ENCODE measurements at places on chromosomes 5 and 9.

GRCh38 chr5:167905919-167906853, 385.3 kb upstream of the WWC1 start:
- no peak for DNase-seq

- DNase-seq: no peak
Observed at GRCh38 chr5:93017849-93018248, 563.2 kb downstream of the NR2F1-AS1 start.

DNA sequence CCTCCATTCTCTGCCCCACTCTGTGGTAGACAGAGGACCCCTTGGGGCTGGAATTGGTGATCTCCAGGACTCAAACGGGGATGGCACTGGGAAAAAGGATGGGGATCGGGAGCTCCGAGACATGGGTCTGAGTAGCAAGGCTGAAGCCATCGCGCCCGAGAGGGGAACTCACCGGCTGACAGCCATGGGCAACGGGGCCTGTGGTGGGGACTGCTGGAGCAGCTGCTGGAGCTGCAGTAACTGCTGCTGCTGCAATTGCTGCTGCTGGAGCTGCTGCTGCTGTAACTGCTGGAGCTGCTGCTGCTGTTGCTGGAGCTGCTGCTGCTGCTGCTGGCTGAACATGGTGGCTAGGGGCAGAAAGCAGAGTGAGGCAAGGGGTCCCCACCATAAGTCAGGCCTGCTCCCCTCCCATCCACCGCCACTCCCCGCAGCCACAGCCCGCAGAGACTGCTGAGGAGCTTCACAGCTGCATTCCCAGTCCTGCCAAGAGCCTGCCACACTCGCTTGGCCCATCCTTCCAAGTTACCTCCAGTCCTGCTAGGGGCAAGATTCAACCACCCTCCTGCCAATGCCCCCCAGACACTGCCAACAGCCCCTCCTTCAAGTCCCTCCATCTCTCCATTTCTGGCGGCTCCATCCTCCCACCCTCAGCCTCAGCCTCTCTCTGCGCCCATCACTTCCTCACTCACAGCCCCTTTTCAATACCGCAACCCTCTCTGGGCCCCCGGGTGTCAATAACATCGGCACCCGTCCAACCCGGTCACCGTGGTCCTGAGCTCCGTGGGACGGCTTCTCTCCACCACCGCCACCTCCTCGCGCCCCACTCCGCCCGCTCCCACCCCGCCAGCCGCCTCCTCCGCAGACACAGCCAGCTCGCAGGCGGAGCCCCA, 611 bp downstream of the CIZ1 start:
- DNase-seq: no peak

DNA sequence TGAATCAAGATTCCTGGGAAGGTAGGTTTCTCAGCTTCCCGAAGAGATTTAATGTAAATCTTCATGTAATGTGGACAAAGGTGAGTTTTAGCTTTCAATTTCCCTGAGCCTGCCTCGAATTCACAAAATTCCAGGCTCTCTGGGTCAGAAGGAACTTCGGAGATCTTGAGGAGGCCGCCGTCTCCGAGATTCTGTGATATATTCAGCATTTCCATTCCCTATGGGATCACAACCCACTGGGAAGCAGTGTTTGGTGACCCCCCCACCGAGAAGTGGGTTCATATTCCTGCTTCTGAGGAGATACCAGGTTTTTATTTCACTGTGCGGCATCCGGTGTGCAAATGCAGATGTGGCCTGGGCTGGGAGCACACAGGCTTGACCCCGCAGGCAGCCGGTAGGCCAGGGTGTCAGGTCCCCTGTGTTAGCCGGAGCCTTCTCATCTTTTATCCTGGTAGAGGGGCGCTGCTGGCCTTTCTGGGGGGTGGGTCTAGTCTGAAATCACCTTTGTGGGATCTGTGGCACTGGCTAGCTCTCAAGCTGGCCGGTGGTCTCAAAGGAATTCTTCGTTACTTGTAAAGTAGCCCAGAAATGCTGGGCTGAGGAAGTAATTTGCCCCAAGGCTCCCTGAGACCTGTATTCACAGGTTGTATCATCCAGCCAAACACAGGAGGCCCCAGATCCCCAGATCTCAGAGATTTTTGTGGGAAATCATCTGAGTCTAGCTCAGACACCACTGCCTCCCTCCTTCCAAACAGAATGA, 1.4 kb downstream of the PLEKHG4B start:
- no peak for DNase-seq

DNA sequence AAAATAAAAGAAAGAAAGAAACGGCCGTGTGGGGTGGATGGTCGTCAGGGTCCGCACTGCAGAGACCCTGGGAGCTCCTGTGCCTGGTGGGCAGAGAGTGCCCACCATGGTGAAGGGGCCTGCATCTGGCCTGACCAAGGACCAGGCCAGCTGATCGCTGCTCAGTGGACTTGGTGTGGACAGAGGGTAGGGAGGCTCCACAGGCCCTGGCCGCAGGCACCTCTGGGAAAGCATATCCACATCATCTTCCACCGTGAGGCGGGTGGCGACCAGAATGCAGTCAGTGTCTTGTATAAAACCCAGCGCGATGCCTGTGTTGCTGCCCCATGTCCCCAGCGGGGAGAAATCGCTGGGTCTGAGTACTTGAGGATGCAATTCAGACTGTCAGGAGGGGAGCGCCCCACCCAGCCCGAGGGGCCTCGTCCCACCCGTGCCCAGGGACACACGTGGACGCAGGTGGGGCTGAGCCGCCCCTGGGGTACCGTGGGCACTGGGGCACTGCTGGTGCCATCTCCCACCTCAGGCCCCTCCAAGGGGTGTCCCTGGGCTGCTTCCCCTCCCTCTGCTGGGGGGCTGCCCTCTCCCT, 27.8 kb upstream of the SLC6A19 start:
- no peak for DNase-seq

DNA sequence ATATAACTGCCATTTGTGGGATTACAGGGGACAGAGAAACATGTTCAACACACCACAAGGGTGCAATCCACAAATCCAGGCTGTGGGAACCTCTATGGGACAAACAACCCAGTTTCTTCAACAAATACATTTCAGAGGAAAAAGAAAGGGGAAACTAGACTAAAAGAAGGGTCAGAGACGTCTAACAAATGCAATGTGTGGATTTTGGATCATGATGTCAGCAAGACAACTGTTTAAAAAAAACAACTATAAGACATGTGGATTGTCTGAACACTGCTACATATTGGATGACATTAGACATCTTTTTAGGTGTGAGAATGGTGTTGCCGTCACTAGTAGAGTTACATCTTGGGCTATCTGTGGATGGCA, 3.9 kb upstream of the RALGDS start:
- no peak for DNase-seq

DNA sequence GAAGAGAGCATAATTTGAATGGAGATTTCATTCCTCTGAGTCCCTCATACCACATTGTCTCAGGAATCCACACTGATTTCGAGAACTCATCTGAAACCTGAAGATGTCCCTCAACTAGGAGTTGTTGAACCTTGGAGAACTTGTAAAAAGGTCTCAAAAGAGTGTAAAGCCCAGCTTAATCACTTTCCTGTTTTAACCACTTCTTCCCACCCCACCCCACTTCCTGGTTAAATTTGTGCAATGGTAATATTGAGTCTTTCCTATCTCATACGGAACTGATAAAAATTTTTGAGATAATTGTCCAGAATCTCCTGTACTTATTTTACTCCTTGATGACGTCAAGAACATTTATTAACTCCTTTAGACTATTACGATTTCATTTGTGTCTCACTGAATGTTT, 240.7 kb downstream of the ARRDC3 start:
- no peak for DNase-seq

DNA sequence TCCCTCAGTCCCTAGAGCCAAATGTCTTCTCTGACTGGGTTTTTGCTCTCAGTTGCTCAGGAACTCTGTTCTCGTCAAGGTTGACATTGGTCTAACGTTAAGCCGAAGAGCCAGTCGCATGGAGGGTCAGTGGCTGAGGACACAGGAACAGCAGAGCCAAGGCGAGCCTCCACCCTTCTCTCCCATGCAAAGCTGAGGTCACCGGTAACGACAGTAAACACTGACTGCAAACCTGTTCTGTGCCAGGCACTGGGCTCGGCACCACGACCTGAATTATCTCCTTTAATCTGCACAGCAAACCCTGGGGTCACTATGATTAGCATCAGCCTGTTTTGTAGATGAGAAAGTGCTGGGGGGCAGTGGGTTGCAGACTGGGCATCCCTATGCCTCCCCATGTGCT, 171.0 kb downstream of the COL23A1 start:
- DNase-seq: no peak

Data from NT2/D1 (cell line).